Activated T-helper 2 cell treated with anti-CD3 and anti-CD28 coated beads, Interferon-gamma antibody, Interleukin-2, Interleukin-4, amounts not matched to agents 10 μg/mL and 5 μg/mL and 100 μg/mL, durations not matched to agents 14 hours and 24 hours and 36 hours (primary cell): ENCODE measurements at places on chromosomes 5 and 9. TPM values are rescaled to one million over a fixed set of nuclear protein-coding genes. Genes with fewer than 3 reads are reported as not detected.

- DNase-seq = no peak
Observed at GRCh38 chr9:106869028-106869427, 6.1 kb downstream of the ZNF462 start.

DNA sequence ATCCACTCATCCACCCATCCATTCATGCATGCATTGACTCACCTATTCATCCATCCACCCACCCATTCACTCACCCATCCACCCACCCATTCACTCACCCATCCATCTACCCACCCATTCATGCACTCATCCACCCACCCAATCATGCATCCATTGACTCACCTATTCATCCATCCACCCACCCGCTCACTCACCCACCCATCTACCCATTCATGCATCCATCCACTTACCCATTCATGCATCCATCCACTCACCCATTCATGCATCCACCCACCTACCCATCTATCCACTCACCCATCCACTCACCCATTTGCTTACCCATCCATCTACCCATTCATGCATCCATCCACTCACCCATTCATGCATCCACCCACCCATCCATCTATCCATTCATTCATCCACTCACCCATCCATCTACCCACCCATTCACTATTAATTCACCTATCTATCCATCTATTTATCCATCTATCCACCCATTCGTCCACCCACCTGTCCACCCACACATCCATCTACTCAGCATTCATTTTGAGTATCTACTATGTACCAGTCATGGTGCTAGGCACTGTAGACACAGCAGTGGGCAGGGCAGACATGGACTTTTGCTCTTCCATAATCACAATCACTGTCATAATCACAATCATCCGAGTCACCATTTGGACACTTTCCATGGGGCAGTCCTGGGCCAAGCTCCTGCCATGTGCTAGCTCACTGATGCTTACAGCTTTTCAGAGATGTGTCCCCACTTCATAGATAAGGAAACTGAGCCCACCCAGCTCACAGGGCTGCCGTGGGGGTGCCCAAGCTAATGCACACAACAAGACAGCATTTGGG, 34.4 kb downstream of the HMCN2 start:
- no peak for DNase-seq

GRCh38 chr5:82362636-82363035, 84.5 kb upstream of the RPS23 start:
- DNase-seq = no peak

- no peak for DNase-seq
Observed at GRCh38 chr5:44740660-44741059, 68.1 kb upstream of the MRPS30 start.

DNA sequence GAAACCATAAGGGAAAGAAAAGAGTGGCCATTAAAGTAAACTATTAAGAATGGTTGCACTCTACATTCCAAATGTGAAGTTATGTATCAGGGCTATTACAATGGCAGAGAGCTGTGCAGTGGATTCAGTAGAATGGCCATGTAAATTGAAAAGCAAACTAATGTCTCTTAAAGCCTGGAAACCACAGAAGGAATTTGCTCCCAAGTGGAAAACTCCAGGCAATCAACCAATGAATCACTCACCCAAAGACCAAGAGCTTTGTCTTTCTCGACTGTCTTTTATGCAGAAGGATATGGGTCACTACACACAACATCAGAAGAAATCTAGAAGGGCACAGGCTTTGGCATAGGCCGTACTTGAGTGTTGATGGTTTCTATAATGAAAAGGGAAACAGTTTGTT, 114.9 kb downstream of the TLE1 start:
- no peak for DNase-seq

DNA sequence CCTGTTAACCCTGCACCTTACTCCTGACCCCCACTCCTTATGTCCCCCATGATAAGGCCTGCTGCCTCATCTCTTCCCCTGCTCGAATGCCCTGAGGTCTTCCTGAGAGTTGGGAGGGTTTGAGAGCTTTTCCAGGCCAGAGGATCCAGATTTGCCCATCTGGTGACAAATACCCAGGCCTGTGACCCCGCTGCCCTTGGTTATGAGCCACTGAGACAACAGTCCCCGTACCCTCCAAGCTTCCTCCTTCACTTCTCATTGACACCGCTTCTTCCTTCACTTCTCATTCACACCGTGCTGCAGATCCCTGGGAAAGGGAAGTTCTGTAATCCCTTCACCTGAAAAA, 593 bp downstream of the GM2A start:
- no peak for DNase-seq

DNA sequence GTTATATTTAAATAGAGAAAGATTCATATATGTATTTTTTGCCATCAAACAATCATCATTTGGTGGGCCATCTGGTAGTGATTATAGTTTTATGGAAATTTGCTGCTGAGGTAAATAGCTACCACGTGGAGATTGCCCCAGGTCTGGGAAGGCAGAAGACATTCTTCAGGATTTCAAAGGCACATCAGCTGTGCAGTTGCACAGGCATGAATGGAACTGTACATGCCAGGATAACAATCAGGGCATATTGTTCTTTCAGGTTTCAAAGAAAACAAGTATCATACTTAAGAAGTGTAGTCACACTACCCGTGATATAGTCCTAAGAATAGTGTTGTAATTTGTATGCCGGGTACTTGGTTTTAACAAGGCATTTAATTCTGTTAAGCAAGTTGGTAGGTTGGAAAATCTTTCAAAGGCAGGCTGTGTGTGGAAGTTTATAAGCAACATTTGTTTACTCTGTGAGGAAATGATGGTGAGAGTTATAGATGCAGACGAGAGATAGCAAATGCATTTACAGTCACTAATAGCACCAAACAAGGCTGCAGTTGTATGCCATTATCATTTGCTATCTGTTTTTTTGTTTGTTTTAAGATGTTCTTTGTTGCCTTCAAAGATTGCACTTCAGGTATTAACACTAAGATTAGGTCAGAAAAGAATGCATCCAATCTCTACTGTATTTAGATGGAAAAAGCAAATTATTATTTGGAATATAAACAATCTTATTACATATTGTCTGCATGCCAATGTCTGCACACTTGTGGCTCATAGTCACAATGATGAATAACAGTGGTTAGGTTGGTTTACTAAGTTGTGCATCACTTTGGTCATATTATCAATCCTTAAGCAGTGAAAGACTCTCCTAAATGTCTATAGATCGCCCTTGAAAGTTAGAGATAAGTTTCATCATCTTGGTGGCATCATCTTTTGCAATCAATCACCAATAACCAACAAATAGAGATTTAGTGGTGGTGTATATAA, 55.3 kb downstream of the RPS23 start:
- DNase-seq = no peak

- no peak for DNase-seq
Observed at GRCh38 chr9:116334546-116335150, 181.1 kb downstream of the PAPPA start.

- no peak for DNase-seq
Observed at GRCh38 chr9:115422932-115423440, 305.0 kb upstream of the TNC start.

- DNase-seq = no peak
Observed at GRCh38 chr5:14552017-14552416, 29.6 kb upstream of the OTULINL start.

DNA sequence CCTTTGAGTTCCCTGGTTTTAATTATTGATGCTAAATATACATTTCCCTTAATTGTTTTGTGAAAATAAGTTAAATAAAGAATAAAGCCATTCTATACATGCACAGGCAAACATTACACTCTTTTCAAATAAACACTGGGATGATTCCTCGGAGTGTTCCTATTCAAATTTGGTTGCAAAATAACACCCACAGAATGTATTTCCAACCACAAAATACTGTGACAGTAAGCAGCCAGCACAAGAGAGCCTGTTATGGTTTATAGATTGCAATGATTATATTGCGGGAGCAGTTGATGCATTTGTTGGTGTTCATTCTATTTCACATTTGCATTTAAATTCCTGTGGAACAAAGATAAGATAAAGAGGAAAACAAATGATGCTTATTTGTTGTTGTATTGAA, 632.6 kb upstream of the WWC1 start:
- no peak for DNase-seq

TAF11L10 gene
- total RNA-seq = not detected in 2 replicates

PDGFRB gene
- total RNA-seq = 0.46 and 1.3 TPM in 2 replicates

IER5L gene
- total RNA-seq = 8.6 and 9.3 TPM in 2 replicates
